ENCODE measurements at places on chromosomes 2 and 18. TPM values are rescaled to one million over a fixed set of nuclear protein-coding genes. Genes with fewer than 3 reads are reported as not detected.

The TWIST2 gene
- 9.4 TPM for total RNA-seq

GRCh38 chr2:68098291-68098797, 35.5 kb upstream of the C1D start:
- DNase-seq = no peak

DNA sequence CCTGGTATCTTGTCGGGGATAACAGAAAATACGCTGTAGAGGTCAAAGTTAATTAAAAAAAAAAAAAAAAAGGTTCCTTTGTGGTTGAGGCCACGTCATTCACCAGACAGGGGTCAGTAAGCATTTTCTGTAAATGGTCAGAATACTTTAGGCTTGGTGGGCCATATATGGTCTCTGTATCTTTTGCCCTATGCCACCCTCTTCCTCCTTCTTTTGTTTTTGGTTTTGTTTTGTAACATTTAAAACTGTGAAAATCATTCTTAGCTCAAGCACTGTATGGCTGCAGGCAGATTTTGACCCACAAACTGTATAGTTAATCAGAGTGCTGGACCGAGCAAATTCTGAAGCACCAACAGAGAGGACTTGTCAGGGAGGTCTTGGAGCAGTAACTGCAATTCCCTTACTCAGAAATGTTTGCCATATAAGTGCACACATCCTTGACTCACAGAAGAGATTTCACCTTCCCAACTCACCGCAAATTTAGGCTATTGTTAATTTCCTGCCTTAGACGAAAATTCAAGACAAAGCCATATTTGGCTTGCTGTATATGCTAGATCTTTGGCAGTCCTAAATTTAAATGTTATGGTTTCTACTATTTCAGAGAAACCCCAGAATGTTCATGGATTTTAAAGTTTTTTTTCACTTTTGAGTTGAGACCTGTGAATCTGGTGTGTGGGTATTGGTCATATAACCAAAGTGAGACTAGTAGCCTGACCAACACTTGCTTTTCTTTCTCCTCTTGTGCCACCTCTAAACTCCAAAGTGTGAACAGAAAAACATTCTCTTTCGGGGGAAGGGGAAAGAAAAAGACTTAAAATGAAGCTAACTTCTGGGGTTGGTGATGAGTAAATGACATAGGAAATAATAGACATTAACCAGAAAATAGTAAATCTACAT, 65.4 kb downstream of the DOCK10 start:
- DNase-seq = no peak

- DNase-seq = no peak
Observed at GRCh38 chr18:58527285-58527951, 101.5 kb downstream of the ALPK2 start.

DNA sequence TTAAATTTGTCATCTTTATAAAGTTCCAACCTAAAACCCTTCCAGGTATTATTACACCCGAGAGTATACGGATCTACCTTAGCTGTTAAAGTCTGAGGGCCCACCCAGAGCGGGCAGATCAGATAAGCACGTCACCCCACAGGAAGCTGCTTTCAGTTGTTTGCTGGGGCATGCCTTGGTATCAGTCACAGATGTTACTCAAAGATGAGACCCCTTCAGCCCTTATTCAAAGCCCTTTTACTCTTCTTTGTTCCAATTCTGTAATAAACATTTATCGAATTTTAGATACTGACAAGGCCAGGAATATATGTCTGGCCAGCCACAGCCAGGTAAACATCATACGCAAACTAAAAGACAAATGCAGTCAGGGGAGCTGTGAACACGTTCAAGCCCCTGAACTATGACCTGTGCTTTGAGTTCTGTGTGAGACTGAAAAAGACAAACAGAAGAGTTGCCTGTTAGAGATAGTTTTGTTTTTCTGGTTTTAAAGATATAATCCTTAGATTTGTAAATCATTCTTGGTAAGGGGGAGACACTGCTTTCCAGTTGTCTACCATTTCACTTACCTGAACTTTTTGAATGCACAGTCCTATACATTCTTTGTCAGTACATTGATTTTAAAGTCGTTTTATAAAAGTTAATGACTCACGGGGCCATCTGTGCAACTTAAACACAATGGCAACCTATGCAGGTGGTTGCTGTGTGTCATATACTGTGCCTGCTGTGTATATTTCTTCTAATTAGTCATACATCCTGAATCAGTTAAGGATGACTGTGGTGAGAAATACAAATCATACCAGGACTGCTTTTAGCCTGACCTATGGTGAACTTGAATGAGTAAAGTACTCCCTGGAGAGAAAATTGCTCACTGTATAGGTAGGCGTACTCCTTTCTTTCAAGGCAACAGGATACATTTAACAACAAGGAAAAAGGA, 100.5 kb upstream of the ITPRID2 start:
- no peak for DNase-seq

The UPP2 gene
- not detected for total RNA-seq

DNA sequence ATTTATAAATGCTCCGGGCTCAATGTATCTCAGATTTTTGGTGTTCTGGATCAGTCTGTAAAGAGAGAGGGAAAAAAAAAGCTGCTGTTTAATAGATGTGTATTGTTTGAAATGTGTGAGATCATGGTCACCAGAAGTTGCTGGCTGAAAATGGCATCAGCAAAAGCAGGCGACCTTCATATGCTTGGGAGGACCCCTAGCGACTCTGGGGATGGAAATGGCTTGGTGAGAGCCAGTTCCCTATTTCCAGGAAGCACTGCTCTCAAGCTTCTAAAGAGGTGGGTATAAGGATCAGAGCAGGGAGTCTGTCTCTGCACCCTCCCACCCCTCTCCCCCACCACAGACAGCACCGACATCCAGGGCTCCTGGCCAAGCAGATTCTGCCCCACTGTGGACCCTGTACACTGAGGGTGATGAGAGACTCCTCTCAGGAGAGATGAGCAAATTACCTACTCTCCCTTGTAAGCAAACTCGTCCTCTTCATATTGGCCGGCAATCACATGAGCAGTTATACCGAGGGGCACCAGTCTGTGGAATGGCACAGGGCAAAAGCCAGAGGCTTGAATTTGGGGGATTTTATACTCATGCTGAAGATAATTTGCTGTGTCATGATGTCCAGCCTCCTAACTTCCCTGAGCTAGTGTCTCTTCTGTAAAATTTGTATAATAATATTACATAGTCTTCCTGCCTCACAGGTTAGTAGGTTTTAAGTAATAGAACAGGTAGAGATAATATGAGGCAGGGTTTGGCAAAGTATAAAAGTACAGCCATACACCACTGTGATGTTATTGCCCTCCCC, 29.6 kb downstream of the LHCGR start:
- DNase-seq = no peak

GRCh38 chr2:71603311-71603811, 150.0 kb downstream of the DYSF start:
- peak; percentile 65 for DNase-seq

The ALLC gene
- total RNA-seq = not detected

The GREB1 gene
- total RNA-seq = 1.1 TPM

The SOWAHC gene
- total RNA-seq = 17.7 TPM

DNA sequence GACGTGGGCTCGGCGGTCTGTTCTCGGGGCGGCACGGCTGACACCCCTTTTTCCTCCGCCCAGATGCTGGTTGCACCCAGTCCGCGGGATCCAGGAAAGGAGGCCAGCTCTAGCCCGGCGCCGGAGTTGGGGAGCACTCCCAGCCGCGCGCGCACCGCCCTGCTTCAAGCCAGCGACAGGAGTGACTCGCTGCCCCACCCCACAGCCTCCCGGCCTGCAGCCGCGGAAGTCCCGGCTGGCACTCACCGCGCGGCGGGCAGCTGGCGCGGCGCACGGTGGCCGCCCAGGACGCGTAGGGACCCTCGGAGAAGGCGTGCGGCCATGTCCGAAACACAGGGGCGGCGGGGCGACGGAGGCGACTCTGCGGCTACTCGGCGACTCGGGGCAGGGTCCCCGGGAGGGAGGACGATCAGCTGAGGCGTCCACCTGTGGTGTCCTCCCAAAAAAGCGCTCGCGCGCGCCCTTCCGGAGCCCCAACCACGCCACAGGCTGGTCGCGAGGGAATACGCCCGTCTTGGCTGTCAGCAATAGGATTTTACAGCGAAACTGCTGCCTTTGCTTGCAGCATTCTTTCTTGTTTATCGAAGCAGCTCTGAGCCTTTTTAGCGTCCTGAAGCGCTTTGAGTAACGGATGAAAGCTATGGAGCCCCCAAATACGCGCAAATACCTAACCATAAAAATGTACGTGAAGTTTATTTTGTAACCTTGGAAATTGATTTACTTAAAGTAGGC, at the start of gene ACADL:
ACADL (minus strand) TSS at position 507 of the 732 bp plus-strand sequence; CDS start at position 323, 184 bp downstream.
- DNase-seq = peak; percentile 91

DNA sequence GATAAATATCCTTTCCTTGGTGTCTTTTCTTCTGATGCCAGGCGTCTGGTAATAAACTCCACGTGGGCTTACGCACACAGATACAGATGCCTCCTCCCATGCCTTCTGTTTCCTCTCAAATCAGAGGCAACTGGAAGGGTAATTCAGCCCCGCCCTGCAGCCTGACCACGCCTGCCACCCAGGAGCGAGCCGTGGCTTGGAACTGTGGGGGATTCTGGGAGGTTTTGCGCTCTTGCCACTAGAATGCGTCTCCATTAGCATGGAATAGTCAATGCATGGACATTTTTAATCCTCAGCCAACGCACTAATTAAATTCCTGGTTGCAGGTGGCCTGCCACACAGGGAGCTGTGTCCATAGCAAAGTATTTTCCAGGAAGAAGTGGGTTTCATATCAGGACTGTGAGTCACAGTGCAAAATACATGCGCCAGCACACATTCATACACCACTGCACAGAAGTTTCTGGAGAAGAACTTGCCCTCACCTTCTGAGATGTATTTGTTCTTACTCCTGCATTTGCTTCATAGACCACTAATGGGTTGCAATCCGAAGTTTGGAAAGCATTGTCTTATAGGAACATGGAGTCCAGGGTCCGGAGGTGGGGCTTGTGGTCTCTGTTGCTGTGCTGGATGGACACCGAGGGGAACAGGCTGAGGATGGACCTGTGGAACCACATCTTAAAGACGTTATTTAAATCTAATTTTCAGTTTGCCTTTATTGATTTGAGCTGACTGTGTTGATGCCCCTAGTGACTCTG, 151.4 kb downstream of the LDLRAD4 start:
- DNase-seq = peak; percentile 67

DNA sequence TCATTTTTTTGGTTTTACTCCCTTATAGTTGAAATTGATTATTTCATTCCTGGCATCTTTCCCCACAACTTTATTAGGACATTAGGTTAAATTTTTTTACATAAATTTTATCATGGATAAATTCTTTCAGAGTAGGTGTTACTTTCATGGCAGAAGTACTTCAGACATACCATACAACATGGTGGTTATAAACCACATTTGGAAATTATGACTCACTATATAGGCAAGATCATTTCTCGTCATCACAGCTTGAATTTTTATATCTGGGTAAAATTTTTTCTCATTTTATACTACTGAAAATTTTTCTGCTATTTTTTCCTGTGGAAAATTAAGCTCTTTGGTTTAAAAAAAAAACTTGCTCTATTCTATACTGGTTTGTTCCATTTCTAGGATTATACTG, 111.9 kb upstream of the COL5A2 start:
- DNase-seq = no peak

DNA sequence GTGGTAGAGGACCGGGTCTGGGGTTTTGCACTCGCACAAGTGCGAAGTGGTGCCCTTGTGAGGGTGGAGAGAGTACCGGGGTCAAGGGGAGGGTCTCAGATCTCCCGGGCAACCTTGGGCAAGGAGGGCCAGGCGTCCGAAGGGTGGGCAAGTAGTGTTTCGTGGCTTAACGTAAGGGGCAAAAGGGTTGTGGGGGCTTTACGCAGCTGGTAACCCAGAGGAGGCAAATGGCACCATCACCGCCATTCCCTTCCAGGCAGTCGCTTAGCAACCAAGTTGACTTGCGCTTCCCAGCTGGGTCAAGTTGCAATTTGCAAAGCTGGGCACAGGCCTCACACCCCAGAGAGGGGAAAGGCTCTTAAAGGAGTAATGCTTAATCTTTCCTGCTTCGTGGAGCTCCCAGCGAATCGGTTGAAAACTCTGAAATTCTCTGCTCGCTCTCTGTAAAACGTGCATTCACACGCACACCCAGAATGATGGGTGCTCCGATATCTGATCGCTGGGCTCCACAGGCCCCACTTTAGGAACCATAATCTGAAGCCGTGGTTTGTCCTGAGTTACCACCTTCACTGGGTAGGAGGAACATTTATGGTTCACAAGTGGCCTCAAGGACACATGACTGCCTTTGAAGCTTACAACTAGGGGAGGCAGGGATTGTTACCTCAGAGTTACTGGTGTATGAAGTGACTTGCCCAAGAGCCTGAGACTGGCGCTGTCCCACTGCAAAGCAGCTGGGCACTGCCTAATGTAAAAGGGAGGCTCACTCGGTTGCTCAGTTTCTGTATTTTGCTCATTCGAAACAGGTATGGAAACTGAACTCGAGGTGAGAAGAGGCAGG, 127.9 kb downstream of the UXS1 start:
- DNase-seq = no peak

DNA sequence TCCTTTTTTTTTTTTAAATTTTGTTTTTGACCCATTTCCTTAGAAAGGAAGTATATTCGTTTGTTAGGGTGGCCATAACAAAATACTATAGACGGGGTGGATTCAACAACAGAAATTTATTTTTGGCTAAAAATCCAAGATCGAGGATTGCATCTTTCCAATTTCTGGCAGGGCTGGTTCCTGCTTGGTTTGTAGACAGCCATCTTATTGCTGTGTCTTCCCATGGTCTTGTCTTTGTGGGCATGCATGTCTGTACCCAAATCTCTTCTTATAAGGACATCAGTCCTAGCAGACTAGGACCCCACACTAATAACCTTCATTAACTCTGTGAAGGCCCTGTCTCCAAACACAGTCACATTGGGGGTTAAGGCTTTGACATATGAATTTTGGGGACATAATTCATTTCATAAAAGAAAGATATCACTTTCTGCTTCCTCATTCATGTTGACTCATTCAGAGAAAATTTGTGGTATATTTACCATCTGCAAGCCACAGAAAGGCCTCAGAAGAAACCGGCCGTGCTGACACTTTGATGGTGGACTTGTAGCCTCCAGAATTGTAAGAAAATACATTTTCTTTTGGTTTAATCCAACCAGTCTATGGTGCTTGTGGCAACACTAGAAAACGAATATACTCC, 262.1 kb downstream of the LPIN1 start:
- no peak for DNase-seq

All from osteoblast (primary cell).